Adipocyte (in vitro differentiated cells): ENCODE measurements at places on chromosomes 13 and 19.

DNA sequence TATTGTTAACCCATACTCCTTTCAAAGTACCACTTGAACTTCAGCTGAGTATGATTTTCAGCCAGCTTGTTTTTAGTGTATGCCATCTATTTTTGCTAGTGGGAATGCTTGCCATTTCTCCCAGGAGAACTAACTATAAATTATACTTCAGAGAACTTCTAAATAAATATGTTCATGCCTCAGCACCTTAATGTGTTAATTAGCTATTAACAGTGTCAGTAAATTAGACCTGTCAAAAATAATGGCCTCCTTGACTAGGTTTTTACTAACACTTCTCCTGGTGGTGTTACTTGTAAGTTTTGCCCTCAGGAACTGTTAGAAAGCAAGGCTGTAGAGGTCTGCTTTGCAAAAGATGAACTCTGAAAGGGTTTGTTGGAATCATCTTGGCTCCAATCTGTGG is 4.5 kb downstream of the CLDN10 start:
- DNase-seq: no peak

GRCh38 chr19:37654118-37654517 is 1.1 kb downstream of the ZFP30 start:
- peak; percentile 27 for DNase-seq

- DNase-seq: no peak
These were observed 16.0 kb downstream of the FXYD5 start for GRCh38 chr19:35170359-35171061.

DNA sequence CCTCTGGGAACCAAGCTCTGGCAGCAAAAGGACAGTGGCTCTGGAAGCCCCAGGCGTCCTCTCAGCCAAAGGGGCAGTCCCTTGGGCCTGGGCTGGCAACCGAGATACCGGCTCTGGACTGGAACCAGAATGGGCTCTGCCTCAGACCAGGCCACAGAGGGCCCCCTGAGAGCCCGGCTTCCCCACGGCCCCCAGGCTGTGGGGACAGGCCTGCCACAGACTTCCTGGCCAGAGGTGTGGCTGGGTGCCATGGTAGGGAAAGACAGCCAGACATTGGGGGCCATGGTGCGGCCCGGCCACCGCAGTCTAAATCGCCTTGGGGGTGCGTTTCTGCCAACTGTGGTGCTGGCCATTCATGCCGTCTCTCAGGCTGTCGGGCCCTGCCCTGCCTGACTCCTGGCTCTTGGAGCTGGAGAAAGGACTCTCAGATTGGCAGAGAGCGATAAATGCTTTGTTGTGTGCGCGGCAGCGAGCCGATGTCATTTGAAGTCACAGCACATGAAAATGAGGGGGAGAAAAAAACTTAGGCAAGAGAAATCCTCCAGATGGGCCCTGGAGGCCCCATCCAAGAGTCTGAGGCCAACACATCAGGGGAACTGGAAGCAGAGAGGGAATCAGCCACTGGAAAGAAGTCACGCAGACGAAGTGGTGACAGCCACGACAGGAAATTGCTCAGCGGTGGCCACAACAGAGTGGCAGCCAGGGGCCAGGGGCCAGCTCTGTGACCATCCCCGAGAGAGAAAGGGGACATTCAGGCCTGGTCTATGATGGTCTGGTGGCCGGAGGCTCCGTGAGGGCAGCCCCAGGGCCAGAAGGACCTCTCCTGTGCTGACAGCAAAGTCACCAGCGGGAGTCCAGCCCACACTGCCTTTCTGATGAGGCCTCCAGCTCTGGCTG is 26.5 kb downstream of the SH3GL1 start:
- peak; percentile 55 for DNase-seq

GRCh38 chr13:64849196-64849595 is 2380.9 kb downstream of the PCDH9 start:
- DNase-seq: peak; percentile 24

DNA sequence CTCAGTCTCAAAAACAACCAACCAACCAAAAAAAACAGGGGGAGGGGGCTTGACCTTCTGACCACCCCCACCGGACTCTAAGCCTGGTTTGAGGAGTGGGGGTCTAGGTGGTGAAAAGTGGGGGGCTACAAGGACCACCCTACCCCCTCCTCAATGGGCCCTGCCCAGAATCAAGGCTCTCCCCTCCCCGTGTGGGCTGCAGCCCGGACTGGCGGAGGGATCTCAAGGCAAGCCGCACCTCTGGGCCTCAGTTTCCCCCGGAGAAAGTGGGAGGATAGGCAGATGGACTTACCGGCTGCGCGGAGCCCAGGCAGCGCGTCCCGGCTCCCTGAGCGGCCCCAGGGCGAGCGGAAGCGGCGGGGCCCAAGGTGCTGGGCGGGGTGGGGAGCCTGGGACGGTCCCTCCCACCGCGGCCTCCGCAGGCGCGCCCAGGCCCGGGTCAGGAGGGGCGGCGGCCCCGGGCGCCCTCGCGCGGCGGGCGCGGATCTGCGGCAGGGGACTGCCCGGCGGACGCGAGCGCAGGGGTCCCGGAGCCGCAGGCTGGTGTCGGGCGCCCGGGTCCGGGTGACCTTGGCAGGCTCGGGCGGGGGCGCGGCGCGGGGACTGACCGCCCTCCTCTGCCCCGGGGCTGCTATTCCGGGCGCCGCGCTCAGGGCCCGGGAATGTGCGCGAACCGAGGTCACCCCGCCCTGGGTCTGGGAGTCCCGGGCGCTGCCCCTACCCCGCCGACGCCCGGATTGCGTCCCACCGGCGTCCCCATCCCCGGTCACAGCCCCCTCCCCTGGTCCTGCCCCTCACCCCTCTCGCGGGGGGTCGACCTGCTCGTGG is at the start of gene ADAMTSL5:
ADAMTSL5 (minus strand) TSS at position 349 of the 828 bp plus-strand sequence. CDS start 2,076 bp downstream, outside the sequence.
- peak; percentile 88 for DNase-seq

GRCh38 chr13:94800423-94800822 is 88.1 kb upstream of the SOX21 start:
- no peak for DNase-seq
